ENCODE measurements at places on chromosomes 3 and 15. TPM values are rescaled to one million over a fixed set of nuclear protein-coding genes. Genes with fewer than 3 reads are reported as not detected.

Gene AKAP13
- total RNA-seq = 68.5 TPM

DNA sequence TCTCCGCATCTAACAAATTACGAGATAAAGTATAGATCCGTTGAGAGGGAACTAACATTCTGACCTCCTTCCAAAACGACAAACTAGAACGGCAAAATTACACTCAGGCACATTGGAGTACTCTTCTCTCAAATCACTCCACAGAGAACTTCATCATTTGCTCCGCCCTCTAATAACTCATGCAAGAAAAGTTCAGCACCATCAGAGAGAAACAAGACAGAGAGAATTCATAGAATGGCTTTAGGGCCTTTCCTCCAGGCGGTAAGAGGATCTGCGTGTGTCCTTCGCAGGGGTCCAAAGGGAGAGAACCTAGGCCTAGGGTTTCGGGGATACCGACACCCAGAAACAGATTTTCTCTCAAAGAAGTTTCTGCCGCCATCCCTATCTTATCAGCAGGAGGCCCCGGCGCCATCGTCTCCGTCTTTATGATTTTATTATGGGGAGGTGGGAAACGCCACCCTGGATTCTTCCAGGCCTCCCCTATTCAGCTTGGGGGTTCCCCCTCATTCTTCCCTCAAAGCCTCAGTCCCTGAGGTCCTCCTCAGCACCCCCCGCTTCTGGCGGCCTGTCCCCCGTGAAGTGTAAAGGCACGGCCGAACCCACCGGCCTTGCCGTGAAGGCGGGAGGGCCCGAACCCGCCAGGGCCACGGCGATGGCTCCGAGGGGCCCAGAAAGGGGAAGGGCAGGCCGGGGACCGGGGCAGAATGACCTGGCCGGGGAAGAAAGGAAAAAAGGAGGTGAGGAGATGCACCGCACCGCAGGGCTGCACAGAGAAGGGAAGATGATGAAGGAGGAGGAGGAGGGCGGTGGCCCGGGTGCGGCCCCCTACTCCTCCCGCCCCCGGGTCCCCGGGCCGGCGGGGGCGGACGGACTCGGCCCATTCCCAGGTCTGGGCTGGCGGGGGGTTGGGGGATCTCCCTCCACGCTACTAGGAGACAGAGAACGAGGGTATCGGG lies 768 bp downstream of the UBXN7 start:
- peak overlapping the region; percentile 97 for H3K27ac ChIP-seq
- H3K36me3 ChIP-seq = peaks cover 15% of the 10 kb centered on the region

Gene NGLY1
- 65.0 TPM for total RNA-seq

DNA sequence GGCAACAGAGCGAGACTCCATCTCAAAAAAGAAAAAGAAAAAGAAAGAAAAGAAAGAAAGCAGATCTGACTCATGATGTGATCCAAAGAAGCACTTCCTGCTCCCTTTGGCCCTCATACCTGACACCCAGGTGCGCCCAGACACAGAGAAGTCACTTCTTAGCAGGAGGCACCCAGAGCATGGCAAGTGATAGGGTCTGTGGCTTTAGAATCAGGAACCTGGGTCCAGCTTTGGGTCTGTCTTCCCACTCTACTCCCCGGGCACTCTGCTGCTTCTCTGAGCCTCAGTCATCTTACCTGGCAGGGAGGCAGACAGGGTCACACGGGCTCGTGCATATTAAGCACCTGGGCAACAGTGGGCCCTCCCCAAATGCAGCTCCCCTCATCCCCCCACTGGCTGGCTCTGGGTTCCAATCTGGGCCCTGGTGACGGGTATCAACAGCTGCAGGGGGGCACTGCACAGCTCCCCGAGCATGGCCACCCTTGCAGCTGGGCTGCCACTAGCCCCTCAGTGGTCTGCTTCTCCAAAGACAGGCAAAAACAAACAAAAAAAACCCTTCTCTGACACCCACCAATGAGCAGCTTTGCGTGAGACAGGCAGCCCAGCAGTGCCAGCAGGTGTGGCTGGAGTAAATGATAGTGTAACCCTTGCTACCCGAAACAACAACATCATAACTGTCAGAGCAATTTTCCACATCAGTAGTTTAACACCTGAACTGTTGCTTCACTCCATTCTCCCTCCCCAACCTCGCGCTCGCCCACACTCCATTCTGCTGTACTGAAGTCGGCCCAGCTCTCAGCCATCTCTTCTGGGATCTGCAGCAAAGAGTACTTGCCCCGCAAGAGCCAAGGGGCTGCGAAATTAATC lies 99.8 kb downstream of the MEGF11 start:
- H3K4me3 ChIP-seq = no peak overlapping the region
- H3K36me3 ChIP-seq = no peaks in the 10 kb centered on the region
- peaks cover 7% of the 10 kb centered on the region for H3K27me3 ChIP-seq
- H3K27ac ChIP-seq = no peak overlapping the region
- H3K4me1 ChIP-seq = no peaks in the 10 kb centered on the region

Gene HLTF
- 18.9 TPM for total RNA-seq

Gene BCHE
- not detected for total RNA-seq

DNA sequence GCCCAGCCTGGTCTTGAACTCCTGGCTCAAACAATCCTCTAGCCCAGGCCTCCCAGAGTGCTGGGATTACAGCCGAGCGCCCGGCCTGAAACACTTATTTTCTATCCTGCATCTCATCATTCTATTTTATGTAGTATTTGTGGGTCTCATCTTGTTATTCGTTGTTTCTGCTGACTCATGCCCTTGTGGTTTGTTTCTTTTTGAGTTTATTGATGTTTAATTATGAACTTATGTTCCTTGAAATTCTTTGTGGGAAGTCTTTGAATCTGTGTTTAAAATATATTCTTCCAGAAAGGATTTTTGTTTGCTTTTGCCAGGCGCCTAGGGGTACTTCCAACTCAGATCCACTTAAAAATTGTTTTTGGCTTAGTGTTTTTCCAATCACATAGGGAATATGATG lies 78.3 kb upstream of the C15orf39 start:
- H3K4me1 ChIP-seq = peaks cover 4% of the 10 kb centered on the region
- H3K27ac ChIP-seq = no peak overlapping the region
- no peaks in the 10 kb centered on the region for H3K36me3 ChIP-seq
- no peak overlapping the region for H3K4me3 ChIP-seq
- no peak for DNase-seq

DNA sequence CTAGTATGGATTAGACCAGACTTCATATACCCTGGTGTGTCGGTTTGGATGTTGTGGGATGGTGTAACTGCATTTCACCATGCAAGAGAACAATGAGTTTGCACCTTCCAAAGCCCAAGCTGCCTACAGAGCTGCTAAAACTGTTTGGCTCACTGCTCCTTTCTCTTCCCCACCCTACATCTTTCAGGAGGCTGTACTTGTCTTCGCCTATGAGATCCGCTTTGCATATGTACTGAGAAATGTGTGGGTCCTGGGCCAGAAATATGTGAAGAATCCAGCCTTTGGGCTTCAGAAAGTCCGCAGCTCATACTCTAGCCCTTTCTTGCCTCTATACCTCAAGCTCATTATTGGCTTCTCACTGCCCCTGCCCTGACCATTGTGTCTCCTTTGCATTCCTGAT lies 1060.0 kb downstream of the NTRK3 start:
- H3K27me3 ChIP-seq = no peaks in the 10 kb centered on the region
- no peaks in the 10 kb centered on the region for H3K4me1 ChIP-seq
- no peak overlapping the region for H3K4me3 ChIP-seq
- H3K27ac ChIP-seq = no peak overlapping the region
- no peaks in the 10 kb centered on the region for H3K36me3 ChIP-seq
- no peak for DNase-seq

Gene RPUSD2
- total RNA-seq = 19.3 TPM

GRCh38 chr3:128549283-128550112 lies 56.5 kb upstream of the GATA2 start:
- no peak overlapping the region for H3K4me3 ChIP-seq
- H3K4me1 ChIP-seq = peaks cover 2% of the 10 kb centered on the region

Gene FAM227B
- total RNA-seq = 2.7 TPM

DNA sequence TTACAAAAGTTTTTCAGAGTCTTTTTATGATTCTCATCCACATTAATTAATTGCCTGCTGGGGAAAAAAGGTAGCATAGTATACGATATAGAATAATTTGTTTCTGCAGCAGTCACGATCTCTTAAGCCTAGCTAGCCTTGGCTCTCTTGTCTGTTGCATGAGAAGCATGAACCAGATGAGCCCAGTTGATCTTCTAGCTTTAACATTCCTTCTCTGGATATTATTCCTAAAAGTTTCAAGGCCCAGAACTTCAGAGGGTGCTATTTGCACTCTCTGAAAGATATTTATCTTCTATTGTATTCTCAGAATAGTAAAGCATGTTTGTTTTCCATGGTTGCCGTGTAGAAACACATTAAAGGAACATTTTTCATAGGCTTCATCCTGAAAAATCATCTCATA lies 69.3 kb downstream of the BTLA start:
- peak; percentile 6 for DNase-seq
- no peak overlapping the region for H3K4me3 ChIP-seq
- H3K27ac ChIP-seq = no peak overlapping the region
- H3K36me3 ChIP-seq = peaks cover 4% of the 10 kb centered on the region

Gene NRG4
- not detected for total RNA-seq

Gene LEKR1
- total RNA-seq = 0.14 TPM

GRCh38 chr3:126314305-126314789 lies 42.9 kb downstream of the KLF15 start:
- peak; percentile 40 for DNase-seq
- no peak overlapping the region for H3K4me3 ChIP-seq
- H3K27ac ChIP-seq = no peak overlapping the region
- no peaks in the 10 kb centered on the region for H3K36me3 ChIP-seq

Gene INSYN1
- total RNA-seq = not detected

DNA sequence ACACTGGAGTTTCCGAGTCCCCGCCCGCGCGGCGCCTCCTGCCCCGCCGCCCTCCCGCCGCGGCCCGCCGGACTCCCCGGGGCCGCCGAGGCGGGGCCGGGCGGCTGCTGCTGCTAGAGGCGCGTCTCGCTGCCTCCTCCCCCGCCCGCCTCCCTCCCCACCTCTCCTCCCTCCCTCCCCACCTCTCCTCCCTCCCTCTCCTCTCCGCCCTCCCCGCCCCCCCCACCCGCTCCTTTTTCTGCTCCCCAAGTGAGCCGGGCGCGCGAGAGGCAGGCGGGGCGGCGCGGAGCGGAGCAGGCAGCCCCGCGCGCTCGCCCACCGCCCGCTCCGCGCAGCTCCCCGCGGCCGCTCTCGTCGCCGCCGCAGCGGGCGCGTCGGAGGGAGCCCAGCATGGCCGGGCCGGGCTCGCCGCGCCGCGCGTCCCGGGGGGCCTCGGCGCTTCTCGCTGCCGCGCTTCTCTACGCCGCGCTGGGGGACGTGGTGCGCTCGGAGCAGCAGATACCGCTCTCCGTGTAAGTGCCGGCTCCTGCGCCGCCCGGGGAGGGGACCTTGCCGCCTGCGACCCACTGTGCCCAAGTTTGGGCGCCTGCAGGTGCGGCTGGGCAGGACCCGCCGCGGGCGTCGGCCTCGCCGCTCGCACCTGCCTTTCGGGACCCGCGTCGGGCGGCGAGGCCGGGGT lies at the start of gene CACNA2D3:
Gene CACNA2D3 (plus strand): TSS at position 229 of the 679 bp plus-strand sequence.
- DNase-seq = peak; percentile 50
- peaks cover 2% of the 10 kb centered on the region for H3K4me1 ChIP-seq
- peaks cover 2% of the 10 kb centered on the region for H3K36me3 ChIP-seq
- H3K27me3 ChIP-seq = peaks cover 42% of the 10 kb centered on the region

Gene SLC2A2
- not detected for total RNA-seq
